ENCODE measurements at places on chromosomes 3 and 15.
A peak's percentile ranks its signal among the peaks of the same experiment; 100 is the strongest.

DNA sequence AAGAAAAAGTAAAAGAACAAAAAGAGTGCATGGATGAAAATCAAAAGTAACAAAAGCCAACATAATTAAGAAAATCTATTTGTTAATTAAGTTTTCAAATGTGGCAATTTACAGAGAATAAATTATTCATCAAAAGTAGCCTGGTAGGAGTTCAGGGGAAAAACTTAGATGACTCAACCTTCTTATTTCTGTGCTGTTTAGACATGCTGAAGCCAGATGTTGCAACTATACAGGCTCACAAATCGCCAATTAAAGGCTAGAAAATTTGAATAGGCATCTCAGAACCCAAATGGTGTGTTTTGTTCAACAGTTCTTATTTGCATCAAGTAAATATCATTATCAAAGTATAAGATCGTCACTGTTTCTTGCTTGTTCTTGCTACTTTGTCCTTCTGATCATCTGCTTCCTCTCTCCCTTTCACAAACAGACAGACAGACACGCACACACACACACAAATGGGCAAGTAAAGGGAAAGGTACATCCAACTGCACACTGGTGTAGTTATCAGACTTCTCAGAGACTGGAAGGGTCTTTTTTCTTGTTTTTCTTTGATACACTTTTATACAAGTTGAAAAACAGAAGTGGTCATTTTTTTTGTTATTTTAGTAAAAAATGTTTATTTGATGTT lies 572.2 kb downstream of the MECOM start:
- DNase-seq, result peak; percentile 59

DNA sequence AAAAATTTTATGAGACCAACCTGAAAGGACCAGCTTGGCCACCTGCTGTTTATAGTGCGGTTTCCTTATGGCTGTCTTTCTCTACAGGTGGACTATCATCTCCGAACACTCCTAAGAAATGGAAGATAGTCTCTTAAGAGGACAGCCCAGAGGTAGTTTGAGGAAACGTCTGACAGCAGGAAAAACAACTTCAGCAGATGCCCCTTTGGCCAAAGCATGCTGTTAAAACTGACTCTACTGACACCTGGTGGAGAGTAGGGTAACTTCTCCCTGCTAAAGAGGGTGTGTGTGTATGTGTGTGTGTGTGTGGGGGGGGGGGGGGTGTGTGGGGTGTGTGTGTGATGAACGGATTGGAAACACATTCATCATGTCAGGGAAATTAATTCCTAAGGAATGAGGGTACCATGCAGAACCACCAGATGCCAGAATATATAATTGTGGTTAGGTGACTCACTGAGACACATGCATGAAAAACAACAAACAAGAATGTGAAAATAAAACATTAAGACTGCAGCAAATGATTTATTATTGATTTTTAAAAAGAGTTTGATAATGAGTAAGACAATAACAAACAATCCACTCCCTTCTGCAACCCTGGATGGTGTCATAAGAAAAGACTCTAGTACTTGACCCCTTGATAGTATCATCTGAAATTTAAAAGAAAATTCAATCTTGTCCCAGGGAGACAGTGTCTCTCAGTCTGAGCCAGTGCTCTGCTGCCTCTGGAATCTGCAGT lies 256.5 kb downstream of the THRB start:
- DNase-seq, result peak; percentile 92

GRCh38 chr3:127524296-127524896 lies 66.1 kb downstream of the TPRA1 start:
- no peak for DNase-seq

DNA sequence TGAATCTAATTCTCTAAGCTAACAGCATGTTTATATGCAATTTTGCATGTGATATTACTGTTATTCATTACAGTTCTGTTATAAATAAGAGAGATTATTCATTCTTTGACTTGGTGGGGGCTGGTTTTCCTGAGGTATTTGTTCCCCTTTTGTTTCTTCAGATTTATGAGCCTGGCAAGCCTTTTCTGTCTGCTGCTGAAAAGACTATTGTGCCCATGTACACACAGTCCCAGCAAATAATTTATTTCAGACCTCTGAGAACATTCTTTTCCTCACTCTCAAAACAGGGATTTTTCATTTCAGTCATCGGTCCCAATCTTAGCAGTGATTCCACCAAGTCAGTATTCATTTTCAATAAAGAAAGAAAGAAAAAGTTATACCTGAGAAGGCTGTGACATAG lies 716.8 kb downstream of the NSUN3 start:
- no peak for DNase-seq

GRCh38 chr3:55622116-55622515 lies 135.0 kb upstream of the WNT5A start:
- DNase-seq, result no peak

GRCh38 chr3:139106013-139106932 lies 61.6 kb upstream of the PRR23C start:
- DNase-seq, result no peak

DNA sequence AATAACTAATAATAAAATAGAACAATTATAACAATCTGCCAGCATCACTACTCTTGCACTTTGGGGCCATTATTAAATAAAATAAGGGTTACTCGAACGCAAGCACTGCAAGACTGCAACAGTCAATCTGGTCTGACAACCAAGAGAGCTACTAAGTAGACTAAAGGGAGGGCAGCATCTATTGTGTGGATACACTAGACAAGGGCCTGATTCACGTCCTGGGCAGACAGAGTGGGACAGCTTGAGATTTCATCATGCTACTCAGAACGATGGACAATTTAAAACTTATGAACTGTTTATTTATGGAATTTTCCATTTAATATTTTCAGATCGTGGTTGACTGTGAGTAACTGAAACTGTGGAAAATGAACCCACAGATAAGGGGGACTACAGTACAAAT lies 39.5 kb downstream of the TNIK start:
- no peak for DNase-seq

GRCh38 chr15:71515375-71516186 lies 294.8 kb upstream of the NR2E3 start:
- DNase-seq, result no peak

- peak; percentile 29 for DNase-seq
Observed at GRCh38 chr3:170421111-170421641, 2.5 kb downstream of the CLDN11 start.

DNA sequence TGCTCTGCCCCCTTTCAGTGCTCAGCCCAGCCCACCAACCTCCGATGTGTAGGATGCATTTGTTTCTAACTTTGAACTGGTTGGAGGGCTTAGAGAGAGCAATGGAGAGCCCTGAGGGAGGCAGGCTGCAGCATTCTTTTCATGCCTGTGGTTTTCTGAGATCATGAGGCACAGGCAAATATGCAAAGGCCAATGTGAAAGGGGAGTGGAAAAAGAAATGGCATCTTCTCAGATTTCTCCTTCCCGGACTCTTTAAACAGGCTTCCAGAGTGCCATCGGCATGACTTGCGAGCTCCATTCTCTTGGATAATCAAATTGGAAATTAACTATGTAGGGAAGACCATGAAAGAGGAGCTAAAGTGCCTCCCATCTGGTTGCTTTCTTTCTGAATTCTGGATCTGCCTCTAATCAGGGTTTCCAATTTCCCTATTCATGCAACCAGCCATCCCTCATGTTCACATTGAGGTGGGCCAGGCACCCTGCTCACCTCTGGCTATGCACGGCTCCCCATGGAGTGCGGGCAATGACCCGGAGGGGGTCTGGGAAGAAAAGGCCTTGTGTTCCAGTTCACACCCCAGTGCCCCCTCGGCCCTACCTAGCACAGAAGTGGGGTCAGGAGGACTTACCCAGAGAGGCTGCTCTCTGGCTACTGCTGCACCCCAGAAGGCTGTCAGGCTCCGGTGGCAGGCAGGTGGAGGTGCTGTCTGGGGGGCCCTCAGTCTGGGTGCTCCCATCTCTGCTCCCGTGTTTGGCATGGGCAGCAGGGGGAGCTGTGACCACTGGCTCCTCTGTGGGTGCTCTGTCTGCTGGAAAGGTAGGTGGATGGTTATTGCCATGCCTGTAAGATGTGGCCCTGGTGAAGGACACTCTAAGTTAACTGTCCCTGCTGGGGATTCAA lies 16.1 kb downstream of the AMOTL2 start:
- DNase-seq, result peak; percentile 98

DNA sequence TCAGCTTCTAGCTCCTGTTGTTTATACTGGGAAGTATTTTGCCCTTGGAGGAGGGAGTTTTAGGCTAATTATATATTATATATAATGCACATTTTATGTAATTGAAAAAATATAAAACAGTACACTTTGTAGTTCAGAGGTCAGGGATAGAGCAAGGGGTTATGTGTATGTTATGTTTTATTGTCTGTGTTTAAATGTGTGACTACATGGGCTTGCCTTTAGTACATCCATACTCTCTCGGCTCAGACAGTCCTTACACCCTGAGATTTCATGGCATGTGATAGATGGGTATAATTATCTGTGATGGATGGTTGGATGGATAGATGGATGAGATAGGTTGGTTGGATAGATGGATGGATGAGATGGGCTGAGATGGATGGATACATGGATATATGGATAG lies 17.4 kb upstream of the ST3GAL6 start:
- no peak for DNase-seq

- DNase-seq, result no peak
Observed at GRCh38 chr15:64558460-64559179, 98.2 kb downstream of the ZNF609 start.

DNA sequence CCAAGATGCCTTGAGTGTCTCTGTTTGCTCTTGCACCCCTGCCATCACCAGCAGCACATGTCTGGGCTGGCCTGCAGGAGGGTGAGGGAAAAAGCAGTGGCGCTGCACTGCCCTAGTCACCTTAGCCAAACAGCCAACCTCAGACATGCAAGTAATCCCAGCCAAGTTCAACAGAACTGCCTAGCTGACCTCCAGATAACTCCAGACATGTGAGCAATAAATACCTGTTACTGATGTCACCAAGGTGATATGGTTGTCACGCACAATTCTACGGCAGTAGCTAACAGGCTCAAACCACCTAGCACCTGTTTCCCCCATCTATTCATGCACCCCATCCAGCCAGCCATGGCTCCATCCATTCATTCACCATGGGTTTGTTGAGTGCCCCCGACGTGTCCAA lies 99.9 kb downstream of the SRGAP3 start:
- no peak for DNase-seq

GRCh38 chr15:79028411-79028964 lies 62.1 kb downstream of the RASGRF1 start:
- DNase-seq, result no peak
